Thyroid gland (tissue), 4 donors: ENCODE measurements at places on chromosomes 7 and 10.

DNA sequence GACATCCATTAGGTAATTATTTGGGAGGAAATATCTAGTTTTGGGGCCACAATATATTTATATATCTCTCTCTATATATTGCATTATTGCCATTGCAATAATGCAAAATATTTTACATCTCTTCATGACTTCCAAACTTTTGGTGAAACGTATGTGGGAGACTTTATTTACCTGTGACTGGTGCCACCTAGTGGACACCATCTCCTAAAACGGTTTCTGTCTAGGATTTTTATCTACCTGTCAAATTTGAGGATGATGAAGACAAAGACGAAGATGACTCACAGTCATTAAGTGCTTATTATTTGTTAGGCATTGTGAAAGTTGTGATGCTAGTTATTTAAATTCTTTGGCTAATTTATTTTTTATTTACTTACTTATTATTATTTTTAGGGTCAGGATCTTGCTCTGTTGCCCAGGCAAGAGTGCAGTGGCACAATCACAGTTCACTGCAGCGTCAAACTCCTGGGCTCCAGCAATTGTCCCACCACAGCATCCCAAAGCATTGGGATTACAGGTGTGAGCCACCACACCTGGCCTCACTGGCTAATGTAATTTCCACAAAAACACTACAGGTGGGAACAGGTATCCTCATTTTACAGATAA lies 18.7 kb upstream of the CBLL1 start:
- DNase-seq = peak; percentile 62

GRCh38 chr7:74009719-74010118 lies 18.3 kb upstream of the ELN start:
- DNase-seq = no peak

GRCh38 chr10:20257422-20257821 lies 441.2 kb downstream of the PLXDC2 start:
- no peak for DNase-seq

DNA sequence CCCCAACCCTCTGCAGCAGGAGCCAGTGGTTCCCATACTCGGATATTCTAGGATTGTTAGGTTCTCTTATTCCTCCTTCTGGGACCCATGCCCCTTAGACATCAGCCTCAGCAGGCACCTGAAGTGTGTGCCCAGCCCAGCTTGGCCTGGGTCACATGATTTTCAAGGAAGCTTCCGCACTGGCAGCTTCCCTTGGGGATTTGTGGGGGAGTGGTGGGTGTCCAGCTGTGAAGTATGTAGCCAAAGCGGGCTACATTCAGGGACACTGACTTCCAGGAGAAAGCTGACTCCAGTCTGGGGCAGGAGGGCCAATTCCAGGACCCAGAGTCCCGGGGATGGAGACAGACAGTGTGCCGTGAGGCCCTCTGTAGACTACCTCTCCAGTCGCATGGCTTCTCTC lies 1.3 kb downstream of the LDB1 start:
- DNase-seq = peak; percentile 62

- no peak for DNase-seq
Observed at GRCh38 chr10:14062528-14063260, 268.0 kb downstream of the FRMD4A start.

DNA sequence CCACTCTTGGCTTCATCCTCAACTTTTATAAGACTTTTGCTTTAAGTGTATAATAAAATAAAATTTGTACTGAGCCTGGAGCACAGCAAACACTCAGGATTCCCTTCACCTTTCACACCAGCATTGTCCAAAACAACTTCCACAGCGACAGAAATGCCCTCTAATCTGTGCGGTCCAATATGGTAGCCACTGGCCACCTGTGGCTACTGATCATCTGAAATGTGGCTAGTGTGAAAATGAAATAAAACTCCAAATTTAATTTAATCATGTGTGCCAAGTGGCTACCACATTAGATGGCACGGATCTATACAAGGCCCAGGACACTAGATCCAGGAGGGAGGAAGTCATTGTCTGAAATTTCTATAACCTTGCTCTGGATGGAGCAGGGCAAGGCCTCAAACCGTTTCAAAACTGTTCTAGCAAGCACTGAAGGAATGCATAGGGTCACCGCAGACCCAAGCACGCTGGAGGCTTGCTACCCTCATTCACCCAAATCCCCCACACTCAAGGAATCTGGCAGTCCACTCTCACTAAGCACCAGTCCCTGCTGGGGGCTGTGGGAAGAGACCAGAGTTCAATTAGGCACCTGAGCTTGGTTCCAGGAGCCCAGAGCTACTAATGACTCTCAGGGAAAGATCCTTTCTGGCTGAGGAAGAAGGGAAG lies 6.3 kb upstream of the MYO1G start:
- DNase-seq = no peak

DNA sequence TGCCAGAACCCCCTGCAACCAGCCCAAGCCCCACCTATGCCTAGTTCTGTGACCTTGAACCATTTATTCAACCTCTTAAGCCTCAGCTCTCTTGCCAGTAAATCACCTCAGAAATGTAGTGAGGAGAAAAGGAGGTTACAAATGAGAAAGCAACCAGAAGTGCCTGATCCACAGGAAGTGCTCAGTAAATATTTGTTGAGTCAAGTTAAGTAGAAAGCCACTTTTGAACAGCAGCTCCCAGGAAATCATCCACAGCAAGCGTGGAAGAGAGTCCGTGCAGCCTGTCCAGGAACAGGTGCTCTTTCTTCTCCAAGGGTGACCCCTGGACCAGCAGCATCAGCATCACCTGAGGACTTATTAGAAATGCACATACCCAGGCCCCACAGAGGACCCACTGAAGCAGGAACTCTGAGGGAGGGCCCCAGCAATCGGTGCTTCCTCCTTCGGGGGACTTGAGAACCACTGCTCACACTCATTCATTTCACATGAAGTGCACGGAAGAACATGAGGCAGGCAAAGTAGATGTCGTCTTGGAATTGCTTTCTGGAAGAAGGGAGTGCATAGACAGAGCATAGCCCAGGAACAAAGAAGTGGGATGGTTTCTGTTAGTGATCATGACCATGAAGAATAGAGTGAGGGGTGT lies 6.3 kb upstream of the C10orf71 start:
- DNase-seq = no peak

GRCh38 chr7:24725554-24726241 lies 31.6 kb downstream of the GSDME start:
- DNase-seq = no peak

- DNase-seq = peak; percentile 76
Observed at GRCh38 chr10:121519901-121520493, 78.2 kb downstream of the FGFR2 start.

GRCh38 chr10:8923096-8923495 lies 868.6 kb downstream of the GATA3 start:
- DNase-seq = no peak

GRCh38 chr10:12748186-12748585 lies 253.3 kb downstream of the CCDC3 start:
- no peak for DNase-seq

DNA sequence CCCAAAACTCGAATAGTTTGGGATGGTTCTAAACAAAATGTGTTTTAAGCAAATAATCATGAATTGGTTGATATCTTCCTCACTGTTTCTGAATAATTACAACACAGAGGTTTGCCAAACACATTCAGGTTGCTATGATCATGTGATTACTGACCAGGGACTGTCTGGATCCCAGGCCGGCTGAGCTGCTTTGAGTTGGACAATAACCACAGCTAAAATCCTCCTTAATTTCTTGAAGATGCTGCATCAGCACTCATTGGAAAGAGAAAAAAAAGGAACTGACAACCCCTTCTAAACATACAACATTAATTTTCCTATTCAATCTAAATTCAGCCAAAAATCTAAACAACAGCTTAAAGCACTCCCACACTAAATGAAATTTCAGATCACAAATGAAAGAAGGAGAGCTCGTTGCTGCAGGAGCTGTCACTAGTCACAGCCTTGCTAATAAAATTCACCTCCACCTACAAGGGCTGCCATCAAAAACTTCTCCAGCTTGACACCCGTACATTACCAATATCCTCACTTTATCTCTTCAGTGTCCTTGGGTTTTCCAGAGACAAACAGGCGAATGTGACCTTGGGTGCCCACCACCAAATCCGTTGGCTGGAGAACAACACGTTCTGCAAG lies 560.2 kb downstream of the KCNMA1 start:
- no peak for DNase-seq

DNA sequence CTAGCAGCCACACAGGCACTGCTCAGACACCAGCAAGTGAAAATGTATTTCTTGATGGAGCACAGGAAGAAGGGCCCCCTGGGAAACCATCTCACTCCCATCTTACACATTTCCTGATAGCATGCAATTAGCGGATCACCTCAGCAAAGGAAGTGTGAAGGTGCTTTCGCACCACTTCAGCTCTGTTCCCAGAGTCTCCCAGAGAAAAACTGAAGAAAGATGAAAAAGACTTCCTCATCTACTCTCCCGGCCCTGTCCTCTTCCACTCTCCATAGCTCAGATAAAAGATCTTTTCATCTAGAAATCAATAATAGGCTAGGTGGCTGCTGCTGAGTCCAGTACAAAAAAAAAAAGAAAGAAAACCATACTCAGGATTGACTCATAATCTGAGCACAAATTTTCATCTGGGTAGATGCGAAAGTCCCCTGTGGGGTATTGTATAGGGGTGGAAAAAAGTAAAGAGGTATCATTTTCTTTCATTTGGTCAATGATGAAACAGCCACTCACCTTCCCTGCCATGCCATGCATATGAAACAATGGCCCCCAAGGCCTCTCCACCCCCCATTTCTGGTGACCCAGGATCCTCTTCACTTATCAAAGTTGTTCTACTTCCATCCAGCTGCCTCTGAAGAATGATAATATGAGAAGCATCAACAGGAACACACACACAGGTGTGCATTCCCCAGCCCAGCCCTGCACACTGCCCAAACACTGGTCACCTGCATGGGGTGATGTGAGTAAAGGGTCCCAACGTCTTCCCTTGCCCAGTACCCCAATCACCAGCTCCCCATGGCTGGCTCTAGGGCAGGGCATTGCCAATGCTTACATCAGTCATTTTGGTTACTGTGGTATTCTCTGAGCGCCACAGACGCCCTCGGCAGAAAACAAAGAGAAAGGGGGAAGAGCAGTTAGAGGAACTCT lies 48.8 kb upstream of the DGKI start:
- DNase-seq = no peak

- DNase-seq = peak; percentile 90
Observed at GRCh38 chr7:102208826-102209225, 77.8 kb upstream of the SH2B2 start.

GRCh38 chr7:80372415-80372814 lies 139.4 kb downstream of the GNAT3 start:
- no peak for DNase-seq

DNA sequence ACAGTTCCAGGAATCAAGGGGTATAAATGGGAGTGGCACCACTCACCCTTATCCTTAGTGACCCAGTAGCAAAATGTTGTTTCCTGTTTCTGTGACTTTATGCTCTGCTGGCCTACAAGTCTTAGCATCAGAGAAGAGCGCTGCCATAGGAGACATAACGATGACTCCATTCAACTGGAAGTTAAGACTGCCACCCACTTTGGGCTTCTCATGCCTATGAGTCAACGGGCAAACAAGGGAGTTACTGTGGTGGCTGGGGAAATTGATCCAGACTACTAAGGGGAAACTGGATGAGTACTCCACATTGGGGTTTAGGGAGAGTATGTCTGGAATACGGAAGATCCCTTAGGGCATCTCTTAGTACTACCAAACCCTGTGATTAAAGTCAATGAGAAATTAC lies 40.6 kb upstream of the PIK3CG start:
- DNase-seq = no peak

DNA sequence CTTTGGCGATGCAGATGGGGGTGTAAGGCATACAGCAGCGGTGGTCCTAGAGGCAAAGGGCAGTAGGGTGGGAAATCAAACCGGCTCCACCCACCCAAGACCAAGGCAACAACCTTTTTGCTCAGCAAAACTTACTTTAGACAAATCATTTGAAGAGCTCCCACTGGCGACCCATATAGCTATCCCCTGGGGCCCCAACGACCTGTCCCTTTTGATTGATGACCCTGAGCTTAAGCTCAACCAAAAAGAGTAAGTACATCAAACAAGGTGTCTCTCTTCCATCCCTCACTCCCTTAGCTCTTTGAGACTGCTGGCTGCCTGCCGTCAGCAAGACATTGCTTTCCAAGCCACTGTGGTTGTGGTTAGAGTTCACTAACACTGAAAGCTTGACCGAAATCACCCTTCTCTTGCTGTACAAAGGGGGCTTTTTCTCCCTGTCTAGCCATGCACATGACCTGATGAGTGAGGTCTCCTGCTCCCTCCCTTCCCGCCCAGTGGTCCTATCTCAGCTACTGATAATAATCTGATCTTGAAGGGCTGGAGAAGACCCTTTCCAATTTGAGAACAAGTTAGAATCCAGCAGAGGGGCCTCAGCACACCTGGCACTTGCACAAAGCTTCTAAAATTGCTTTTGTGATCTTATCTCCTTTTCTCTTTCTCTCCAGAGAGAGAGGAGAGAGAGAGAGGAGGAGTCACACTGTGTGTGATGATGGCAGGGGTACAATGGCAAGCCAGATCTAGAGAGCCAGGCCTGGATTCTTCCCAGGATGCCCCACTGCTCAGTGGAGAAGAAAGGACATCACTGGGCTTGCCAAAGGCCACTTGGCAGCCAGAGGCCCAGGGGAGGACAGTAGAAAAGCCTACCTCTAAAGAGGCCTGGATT lies 42.2 kb downstream of the XPNPEP1 start:
- DNase-seq = no peak

DNA sequence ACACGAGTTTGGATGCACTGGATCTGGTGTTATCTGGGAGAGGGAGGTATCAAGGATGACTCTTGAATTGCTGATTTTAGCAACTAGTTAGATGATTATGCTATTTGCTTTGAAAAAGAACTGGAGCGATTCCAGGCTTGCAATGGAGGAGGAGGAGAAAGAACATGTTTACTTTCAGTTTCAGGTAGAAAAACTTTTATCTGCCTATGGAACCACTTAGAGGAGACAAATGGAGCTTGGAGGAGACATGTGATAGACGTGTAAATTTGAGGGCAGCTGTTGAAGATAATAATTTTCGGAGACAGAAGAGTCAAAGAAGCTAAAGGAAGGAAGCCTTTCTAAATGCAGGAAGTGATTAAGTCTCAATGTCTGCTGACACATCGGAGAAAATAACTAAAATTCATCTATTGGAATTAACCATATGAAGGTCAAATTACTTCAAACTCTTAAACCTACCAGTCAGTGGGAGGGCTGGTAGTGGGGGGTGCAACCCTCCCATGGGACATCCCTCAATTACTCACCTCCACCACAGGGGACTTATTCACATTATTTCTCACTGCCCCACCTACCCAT lies 56.4 kb upstream of the GNAI1 start:
- no peak for DNase-seq

DNA sequence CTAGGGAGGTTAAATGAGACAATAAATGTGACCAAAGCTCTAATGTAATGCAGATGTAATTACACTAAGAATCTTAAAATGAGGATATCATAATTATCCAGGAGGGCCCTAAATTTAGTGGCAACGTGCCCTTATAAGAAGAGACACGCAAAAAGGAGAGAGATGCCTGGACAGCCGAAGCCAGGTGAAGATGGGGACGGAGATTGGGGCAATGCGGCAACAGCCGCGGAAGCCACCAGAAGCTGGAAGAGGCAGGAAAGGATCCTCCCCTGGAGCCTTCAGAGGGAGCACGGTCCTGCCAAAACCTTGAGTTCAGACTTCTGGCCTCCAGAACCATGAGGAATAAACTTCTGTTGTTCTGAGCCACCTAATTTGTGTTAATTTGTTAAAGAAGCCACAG lies 25.3 kb upstream of the C10orf71 start:
- DNase-seq = no peak
